ENCODE measurements at places on chromosomes 1 and 21.
A peak's percentile ranks its signal among the peaks of the same experiment; 100 is the strongest.

DNA sequence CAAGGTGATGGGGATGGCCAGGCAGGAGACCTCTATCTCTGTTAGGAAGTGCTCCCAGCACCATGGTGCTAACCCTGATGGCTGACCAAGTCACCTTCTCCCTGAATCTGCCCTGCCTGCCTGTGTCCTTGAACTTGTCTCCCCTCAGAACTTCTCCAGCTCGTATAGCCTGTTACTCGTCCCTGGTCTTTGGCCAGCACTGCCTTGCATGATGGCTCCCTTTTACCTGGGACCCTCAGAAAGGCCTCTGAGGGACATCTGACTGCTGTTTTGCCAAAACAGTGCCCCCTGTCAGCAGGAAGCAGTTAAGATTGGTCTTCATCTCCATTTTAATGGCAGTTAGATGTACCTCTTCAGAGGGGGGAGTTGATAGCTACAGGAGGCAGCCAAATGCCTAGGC is 148.3 kb downstream of the RHOU start:
- no peak overlapping the region for H3K4me3 ChIP-seq
- H3K27ac ChIP-seq: no peak overlapping the region
- H3K27me3 ChIP-seq: no peaks in the 10 kb centered on the region
- DNase-seq: no peak

DNA sequence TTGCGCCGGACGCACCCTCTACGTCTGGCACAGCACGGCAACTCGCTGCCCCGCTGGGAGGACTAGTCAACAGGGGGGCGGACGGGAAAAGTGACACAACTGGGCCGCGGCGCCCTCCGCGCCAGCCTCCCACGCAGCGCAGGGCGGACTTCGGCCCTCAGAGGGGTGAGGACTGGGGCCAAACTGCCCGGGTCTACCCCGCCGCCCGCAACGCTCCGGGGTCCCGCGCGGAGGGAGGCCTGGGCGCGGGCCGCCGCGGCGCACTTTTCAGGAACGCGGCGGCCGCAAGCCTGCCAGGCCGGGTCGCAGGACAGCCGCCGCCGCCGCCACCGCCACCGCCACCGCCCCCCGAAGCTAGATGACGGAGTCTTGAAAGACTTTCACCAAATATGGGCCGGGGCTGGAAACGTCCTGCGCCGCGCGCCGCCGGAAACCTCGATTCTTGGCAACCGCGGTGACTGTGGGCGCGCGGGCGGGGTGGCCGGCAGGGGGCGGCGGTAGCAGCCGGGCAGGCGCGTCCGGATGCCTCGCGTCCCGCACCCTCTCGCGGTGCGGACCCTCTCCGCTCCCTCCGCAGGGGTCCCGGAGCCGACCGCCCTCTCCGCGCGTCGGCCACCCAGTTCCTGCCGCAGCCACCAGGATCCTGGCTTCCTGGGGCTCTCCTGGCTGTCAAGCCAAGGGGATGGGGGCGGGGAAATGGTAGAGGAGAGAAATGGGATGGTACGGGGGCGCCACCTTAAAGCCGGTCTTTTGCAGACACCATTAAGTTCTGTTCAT is 3.7 kb upstream of the CCN1 start:
- no peaks in the 10 kb centered on the region for H3K27me3 ChIP-seq
- H3K4me3 ChIP-seq: peak overlapping the region; percentile 77
- no peaks in the 10 kb centered on the region for H3K36me3 ChIP-seq
- peak; percentile 87 for DNase-seq

GRCh38 chr21:37071561-37072273 is 1.2 kb downstream of the PIGP start:
- no peaks in the 10 kb centered on the region for H3K27me3 ChIP-seq
- no peaks in the 10 kb centered on the region for H3K36me3 ChIP-seq
- DNase-seq: peak; percentile 75
- peak overlapping the region; percentile 91 for H3K4me3 ChIP-seq
- H3K4me1 ChIP-seq: peaks cover 10% of the 10 kb centered on the region
- H3K27ac ChIP-seq: peak overlapping the region; percentile 99

GRCh38 chr1:48940962-48941732 is 164.5 kb upstream of the BEND5 start:
- no peaks in the 10 kb centered on the region for H3K27me3 ChIP-seq
- no peak overlapping the region for H3K27ac ChIP-seq
- H3K4me1 ChIP-seq: no peaks in the 10 kb centered on the region
- DNase-seq: no peak
- no peak overlapping the region for H3K4me3 ChIP-seq

DNA sequence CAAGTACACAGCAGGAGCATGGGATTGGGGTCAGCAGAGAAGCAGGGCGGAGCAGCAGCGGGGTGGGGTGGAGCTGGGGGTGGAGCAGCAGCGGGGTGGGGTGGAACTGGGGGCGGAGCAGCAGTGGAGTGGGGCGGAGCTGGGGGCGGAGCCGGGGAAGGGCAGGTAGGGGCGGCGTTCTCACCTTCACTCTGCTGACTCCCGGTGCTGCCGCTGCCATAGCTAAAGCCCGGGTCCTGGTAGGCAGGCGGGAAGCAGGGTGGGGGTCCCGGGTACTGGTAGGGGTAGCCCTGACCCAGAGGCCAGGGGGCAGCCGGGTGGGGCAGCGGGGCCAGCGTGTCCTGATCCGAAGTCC is 6.7 kb downstream of the TAS1R3 start:
- no peak overlapping the region for H3K27ac ChIP-seq
- no peaks in the 10 kb centered on the region for H3K36me3 ChIP-seq
- H3K27me3 ChIP-seq: no peaks in the 10 kb centered on the region

- no peaks in the 10 kb centered on the region for H3K4me1 ChIP-seq
- H3K27ac ChIP-seq: no peak overlapping the region
- DNase-seq: no peak
- H3K36me3 ChIP-seq: no peaks in the 10 kb centered on the region
These were observed 1094.2 kb upstream of the ADGRL2 start for GRCh38 chr1:80706526-80706925.

GRCh38 chr1:2045468-2046173 is 4.6 kb upstream of the PRKCZ start:
- H3K4me3 ChIP-seq: no peak overlapping the region
- no peak overlapping the region for H3K27ac ChIP-seq
- DNase-seq: no peak
- no peaks in the 10 kb centered on the region for H3K27me3 ChIP-seq
- H3K36me3 ChIP-seq: no peaks in the 10 kb centered on the region

DNA sequence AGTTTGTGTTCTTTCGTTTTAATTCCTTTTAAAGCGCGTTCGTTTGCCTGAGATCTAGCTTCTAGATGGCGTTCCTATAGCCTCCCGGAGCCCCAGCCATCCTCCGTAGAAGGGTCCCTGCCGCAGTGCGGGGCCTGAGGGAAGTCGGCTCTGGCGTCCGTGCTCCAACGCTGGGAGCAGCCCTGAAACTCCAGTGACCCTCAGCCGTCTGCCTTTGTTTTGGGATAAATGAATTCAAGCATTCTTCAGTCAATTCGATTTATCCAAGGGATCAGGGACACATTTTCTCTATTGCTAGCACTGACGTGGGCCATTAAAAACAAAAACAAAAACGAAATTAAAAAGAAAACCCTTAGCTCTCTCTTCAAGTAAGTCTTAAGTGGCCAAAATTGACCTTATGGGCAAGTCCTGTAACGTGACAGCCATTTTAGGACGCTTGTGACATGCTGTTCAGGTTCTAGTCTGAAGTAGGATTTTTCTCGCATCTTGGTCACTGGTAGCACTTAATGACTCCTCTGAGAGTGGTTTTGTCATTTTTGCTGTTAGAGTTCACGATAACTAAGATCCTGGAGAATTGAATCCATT is 742 bp upstream of the HSPA13 start:
- H3K4me3 ChIP-seq: peak overlapping the region; percentile 76
- peak overlapping the region; percentile 96 for H3K27ac ChIP-seq

GRCh38 chr1:103106426-103107341 is 1.6 kb downstream of the COL11A1 start:
- no peak overlapping the region for H3K4me3 ChIP-seq
- no peaks in the 10 kb centered on the region for H3K36me3 ChIP-seq
- no peak overlapping the region for H3K27ac ChIP-seq
- no peaks in the 10 kb centered on the region for H3K27me3 ChIP-seq
- peak; percentile 29 for DNase-seq

GRCh38 chr1:52057255-52057654 is 1.2 kb downstream of the BTF3L4 start:
- H3K4me3 ChIP-seq: peak overlapping the region; percentile 97
- H3K27ac ChIP-seq: peak overlapping the region; percentile 91
- no peaks in the 10 kb centered on the region for H3K36me3 ChIP-seq
- H3K27me3 ChIP-seq: no peaks in the 10 kb centered on the region
- no peak for DNase-seq

- DNase-seq: no peak
- no peak overlapping the region for H3K4me3 ChIP-seq
- no peaks in the 10 kb centered on the region for H3K27me3 ChIP-seq
- H3K27ac ChIP-seq: no peak overlapping the region
These were observed 159.9 kb downstream of the SPATA17 start for GRCh38 chr1:217791091-217791490.

DNA sequence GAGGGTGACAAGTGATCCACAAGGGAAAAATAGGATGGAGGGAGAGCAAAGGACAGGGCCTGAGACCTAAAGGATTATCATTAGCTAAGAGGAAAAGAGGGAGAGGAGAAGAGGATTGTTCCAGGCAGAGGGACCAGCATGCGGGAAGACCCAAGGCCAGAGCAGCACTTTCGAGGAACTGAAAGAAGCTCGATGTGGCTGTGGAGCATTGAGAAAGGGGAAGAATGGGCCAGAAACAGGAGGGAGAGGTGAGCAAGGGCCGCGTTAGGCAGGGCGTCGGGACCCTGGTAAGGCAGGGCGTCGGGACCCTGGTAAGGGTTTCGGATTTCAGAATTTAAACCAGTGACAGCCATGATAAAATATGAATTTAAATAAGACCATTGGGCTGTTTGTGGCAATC is 22.8 kb upstream of the CSF1 start:
- no peaks in the 10 kb centered on the region for H3K36me3 ChIP-seq
- no peak overlapping the region for H3K4me3 ChIP-seq
- DNase-seq: no peak
- H3K4me1 ChIP-seq: peaks cover 3% of the 10 kb centered on the region
- no peaks in the 10 kb centered on the region for H3K27me3 ChIP-seq

DNA sequence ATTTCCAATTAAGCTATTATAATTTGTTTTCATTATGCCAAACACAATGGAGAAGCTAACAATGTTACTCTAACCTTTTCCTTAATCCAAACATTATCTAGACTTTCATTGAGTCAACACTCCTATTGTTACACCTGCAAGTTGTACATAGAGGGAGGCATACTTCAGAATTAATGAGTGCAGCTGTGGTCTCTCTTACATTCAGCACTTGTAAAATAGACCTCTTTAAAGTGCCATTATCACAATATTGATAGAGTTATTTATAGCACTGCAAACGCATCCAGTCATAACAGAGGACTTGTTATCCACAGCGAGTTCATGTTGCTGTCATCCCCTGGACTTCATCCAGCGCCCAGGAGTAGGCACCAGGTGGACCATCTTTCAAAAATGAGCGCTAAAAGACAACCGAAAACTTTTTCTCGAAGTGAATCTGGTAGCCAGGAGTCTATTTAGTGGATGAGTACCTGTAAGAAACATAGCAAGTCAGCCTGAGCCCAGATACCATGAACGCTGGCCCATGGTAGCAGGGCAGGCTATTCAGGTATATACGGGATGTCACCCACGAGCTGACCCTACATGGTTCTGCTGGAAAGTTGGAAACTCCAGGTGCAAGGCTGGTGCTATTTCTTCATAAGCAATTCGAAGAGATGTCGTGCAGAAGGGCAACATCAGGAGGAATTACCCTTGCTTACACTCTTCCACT is 70.6 kb upstream of the NFIA start:
- DNase-seq: no peak
- no peak overlapping the region for H3K4me3 ChIP-seq
- no peak overlapping the region for H3K27ac ChIP-seq
- H3K36me3 ChIP-seq: no peaks in the 10 kb centered on the region
- H3K4me1 ChIP-seq: no peaks in the 10 kb centered on the region
- no peaks in the 10 kb centered on the region for H3K27me3 ChIP-seq

DNA sequence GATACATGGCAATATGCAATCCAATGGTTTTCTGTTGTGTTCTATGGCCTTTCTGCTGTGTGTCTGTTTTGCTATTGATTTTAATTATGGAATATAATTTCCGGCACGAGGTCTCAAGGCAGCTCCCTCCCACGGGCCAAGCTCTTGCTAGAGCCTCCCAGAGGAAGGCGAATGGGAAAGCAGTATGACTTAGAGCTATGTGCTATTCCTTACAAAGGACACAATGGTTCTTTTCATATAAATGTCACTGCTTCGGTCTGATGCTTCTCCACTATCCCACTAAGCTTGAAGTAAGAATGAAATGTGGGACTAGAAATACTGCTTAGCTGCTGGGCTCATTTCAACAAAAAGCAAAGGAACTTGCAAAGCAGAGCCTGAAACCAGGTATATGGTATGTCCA is 322.2 kb upstream of the BEND5 start:
- H3K27me3 ChIP-seq: no peaks in the 10 kb centered on the region
- no peak overlapping the region for H3K4me3 ChIP-seq
- H3K36me3 ChIP-seq: no peaks in the 10 kb centered on the region
- no peak overlapping the region for H3K27ac ChIP-seq
- H3K4me1 ChIP-seq: no peaks in the 10 kb centered on the region
- no peak for DNase-seq

DNA sequence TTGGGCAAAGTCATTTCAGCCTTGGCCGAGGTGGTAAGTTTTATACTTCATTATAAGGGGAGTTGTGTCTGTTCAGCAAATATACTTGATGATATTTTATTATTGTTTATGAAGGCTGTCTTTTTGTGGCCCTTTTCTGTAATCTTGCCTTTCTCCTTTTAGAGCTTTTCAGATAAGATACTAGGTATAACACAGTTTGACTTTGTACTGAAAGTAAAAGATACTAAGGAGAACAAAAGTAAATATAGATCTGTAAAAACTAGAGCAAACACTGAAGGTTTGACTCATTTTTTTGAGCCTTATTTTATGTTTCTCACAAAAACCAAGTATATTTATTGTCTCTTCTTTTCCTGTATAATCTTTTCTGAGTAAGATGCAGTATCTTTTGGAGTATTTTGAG is 61.9 kb downstream of the KIF1B start:
- H3K27ac ChIP-seq: no peak overlapping the region
- no peaks in the 10 kb centered on the region for H3K4me1 ChIP-seq

DNA sequence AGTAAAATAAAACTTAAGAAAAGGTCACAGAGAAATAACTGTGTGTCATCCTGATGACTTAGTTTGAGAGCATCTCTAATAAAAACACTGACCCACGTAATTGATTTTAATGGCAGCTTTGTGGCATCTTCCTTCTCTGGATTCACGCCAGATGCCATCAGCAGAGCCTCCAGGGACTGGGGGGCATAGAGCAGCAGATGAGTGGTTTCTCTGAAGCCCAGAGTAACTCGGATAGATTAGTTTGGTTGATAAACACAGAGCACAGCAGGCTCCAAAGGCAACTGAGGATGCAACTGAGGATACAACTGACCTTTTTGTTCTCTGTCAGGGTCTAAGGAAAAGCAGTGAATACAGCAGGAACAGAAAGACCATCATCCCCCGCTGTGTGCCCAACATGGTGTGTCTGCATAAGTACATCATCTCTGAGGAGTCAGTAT is 180.8 kb downstream of the RPS6KC1 start:
- no peak overlapping the region for H3K27ac ChIP-seq
- no peaks in the 10 kb centered on the region for H3K4me1 ChIP-seq
- no peak overlapping the region for H3K4me3 ChIP-seq

GRCh38 chr1:34794790-34795180 is 2.0 kb downstream of the GJA4 start:
- H3K27me3 ChIP-seq: no peaks in the 10 kb centered on the region
- no peak overlapping the region for H3K27ac ChIP-seq
- H3K4me3 ChIP-seq: no peak overlapping the region
- no peaks in the 10 kb centered on the region for H3K36me3 ChIP-seq
- H3K4me1 ChIP-seq: peaks cover 5% of the 10 kb centered on the region

- peaks cover 10% of the 10 kb centered on the region for H3K4me1 ChIP-seq
- no peaks in the 10 kb centered on the region for H3K36me3 ChIP-seq
- DNase-seq: peak; percentile 77
- no peak overlapping the region for H3K27ac ChIP-seq
- no peak overlapping the region for H3K4me3 ChIP-seq
- no peaks in the 10 kb centered on the region for H3K27me3 ChIP-seq
These were observed 4.0 kb downstream of the HAO2 start for GRCh38 chr1:119372503-119373086.

Measured in testis (tissue), 5 donors.